ENCODE measurements at places on chromosomes 12 and 14. TPM values are rescaled to one million over a fixed set of nuclear protein-coding genes. Genes with fewer than 3 reads are reported as not detected.

The PMEL gene
- 128 TPM for total RNA-seq

DNA sequence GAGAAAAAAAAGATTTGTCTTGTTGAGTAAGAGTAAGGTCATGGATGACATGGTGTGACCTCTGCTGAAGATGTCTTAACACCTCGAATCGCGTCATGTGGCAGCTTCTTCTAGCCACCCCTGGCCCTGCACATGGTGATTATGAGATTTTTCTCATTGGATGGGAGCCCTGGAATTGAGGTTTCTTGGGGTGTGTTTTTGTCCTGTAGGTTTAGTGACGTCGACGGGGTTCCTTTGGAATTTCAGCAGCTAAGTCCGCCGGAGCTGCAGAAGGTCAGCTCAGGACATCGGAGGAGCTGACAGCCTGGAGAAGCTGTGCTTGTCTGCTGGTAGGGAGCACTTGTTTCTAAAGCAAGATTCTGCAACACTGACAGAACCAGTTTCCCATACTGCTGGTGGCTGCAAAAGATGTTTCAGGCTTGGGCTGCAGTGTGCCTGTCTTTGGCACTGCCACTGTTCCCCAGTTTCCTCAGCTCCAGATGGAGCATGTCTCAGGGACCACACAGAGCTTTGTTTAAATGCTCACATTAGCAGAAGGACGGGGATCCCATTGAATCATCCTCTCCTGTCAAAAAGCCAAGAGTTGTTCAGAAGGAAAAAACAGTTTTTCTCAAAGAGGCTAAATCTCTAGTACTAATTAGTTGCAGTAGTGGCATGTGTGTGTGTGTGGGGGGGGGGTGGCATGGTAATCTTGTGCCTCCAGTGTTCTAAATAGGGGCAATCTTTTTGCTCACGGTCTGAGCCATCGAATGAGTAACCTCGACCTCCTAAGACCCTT, 5.2 kb upstream of the FOS start:
- DNase-seq: no peak

The SLC39A2 gene
- 0.22 TPM for total RNA-seq

- no peak for DNase-seq
Observed at GRCh38 chr12:120463712-120464111, 5.8 kb downstream of the SRSF9 start.

DNA sequence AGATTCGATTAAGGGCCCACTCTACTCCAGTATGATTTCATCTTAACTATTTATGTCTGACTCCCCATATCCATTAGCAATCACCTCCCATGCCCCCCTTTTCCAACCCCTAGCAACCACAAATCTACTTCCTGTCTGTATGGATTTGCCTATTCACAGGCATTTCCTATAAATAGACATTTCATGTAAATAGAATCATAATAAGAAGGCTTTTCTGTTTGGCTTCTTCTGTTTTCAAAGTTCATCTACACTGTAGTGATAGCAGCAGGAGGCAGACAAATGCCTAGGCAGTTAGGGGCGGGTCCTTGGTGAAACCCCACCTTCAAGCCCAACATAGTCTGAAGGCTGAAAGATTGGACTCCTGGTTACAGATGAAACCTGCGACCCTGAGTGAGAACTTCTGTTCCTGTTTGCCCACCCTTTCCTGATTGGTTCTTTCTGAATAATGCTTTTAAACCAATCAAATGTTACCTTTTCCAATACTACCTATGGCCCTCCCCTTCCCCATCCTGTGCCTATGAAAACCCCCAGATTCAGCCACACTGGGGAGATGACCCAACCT, 62.1 kb upstream of the HECTD1 start:
- DNase-seq: no peak

- no peak for DNase-seq
Observed at GRCh38 chr12:114924946-114925475, 241.0 kb upstream of the TBX3 start.

- no peak for DNase-seq
Observed at GRCh38 chr14:37972941-37973887, 234.5 kb upstream of the SSTR1 start.

All from H1 (cell line).